Sigmoid colon (tissue), 7 donors: ENCODE measurements at places on chromosomes 5 and 9. TPM values are rescaled to one million over a fixed set of nuclear protein-coding genes. Genes with fewer than 3 reads are reported as not detected.

DNA sequence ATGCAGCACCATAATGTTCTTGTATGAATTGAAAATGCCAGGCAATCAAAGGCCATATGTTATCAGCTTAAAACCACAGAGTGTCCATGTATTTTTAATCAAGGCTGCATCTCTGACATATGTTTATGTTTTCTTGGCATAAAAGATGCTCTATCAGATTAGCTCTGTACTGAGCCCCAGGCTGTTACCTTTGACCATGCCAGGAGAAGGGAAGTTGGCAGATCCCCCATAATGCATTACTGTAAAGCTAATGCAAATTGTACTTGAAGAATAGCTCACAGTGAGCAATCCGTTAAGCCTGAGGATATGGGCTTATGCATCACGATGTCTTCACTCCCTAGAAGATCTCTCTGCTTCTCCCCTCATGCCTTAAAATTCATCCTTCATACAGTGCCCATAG, 414.4 kb downstream of the BRINP1 start:
- DNase-seq, result no peak

DNA sequence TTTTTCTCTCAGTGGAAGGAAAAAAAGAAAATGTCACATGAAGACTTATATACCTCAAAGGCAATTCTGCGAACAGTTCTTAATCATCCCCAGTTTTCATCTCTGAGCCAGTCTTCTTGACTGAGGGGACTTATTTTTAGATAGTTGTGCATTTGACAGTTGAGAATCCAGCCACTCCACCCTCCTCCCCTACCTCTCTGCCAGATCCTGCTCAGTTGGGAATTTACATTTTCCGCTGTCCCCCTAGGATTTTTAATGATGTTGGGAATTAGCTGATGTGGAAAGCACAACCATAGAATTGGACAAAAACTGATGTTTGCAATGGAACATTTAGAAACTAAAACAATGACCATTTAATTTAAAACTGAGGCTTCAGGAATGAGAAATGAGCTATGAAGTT, 194.3 kb upstream of the PIK3R1 start:
- no peak for DNase-seq

- DNase-seq, result no peak
These were observed 875.4 kb upstream of the WWC1 start for GRCh38 chr5:167415779-167416746.

Gene IPO11
- total RNA-seq, result 22.4 TPM
